ENCODE measurements at places on chromosomes 2 and 18.

GRCh38 chr2:172461591-172462372 is 34.4 kb downstream of the ITGA6 start:
- peak; percentile 52 for DNase-seq

GRCh38 chr2:224393157-224393872 is 8.6 kb downstream of the FAM124B start:
- DNase-seq: no peak

GRCh38 chr2:4895371-4895770 is 796.8 kb upstream of the SOX11 start:
- DNase-seq: no peak

DNA sequence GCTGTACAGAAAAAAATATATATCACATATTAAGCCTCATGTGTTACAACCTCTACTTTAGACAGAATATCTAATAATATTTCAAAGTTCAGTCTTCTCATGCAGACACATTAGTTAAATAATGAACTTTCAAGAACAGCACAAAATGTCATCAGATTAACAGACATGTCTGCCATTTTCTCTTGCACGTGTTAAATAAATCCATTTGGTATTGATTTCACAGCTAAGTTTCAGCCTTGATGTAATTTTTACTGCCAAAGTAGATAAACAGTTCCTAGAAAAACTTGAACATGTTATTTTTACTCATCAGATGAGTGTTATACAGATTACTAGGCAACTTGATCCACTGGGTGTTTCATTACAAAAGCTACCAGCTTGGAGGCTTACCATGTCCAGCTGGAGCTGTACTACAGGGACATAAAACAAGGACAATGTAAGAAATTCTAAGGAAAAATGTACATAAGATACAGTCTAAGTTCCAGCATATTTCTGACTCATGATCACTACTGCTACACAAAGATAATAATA is 290.7 kb upstream of the DDX18 start:
- no peak for DNase-seq

DNA sequence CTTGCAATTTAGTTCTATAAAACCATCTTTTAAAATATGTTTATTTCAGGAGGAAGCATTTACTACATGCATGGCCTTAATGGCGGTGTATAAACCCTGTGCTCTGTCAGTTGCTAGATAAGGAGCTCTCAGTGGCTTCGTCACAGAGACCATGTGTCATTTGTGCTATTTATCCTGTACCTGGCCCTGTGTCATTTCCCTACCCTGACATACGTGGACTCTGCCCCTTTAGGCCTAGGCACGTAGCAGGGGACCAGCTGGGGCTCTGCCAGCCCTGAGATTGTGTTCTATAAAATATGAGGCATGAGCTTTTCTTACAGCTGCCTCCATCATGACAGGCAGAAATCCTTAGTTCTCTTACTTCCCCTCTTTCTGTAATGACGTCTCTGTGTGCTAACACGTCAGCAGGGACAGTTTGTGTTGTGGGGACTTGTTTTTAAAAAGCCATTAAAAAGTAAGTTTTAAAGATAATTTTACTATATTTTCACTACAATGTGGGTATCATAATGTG is 88.0 kb downstream of the ITGB1BP1 start:
- no peak for DNase-seq

- DNase-seq: no peak
These were observed 332.4 kb upstream of the MYT1L start for GRCh38 chr2:2663401-2664036.

DNA sequence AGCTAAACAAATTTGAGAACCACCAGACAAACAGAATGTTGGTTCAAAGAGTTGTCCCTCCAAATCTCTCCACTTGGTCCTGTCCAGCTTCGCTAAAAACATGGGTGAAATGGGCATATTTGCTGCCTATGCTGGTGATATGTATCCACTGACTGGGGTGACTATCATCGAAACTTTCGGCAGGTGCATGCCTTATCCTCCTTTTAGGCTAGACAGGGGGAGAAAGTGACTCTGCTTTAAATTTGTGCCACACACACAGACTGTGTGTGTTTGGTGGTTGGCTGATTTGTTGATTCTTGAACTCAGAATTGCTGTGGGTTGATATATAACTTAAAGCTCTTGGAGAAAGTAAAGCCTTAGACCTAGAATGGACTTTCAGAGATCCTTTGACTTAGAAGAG is 324.1 kb upstream of the NT5C1B start:
- no peak for DNase-seq

GRCh38 chr2:134338208-134338607 is 84.3 kb downstream of the MGAT5 start:
- DNase-seq: no peak

DNA sequence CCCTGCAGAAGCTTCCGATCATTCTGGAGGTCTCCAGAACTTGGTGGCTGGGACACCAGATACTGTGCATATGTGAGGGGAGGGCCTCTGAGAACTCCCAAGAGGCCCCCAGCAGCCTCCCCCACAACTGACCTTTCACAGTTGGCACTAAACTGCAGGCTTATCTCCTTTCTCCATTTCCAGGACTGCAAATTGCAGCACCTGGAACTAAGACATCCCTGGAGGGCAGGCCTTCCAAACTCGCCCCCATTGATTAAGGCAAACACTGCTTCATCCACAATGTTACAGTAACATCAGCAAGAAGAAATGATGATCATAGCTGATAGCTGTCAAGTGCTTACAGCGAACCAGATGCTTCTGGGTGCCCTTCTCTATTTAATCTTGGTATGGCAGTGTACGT is 67.9 kb downstream of the TGOLN2 start:
- DNase-seq: no peak

DNA sequence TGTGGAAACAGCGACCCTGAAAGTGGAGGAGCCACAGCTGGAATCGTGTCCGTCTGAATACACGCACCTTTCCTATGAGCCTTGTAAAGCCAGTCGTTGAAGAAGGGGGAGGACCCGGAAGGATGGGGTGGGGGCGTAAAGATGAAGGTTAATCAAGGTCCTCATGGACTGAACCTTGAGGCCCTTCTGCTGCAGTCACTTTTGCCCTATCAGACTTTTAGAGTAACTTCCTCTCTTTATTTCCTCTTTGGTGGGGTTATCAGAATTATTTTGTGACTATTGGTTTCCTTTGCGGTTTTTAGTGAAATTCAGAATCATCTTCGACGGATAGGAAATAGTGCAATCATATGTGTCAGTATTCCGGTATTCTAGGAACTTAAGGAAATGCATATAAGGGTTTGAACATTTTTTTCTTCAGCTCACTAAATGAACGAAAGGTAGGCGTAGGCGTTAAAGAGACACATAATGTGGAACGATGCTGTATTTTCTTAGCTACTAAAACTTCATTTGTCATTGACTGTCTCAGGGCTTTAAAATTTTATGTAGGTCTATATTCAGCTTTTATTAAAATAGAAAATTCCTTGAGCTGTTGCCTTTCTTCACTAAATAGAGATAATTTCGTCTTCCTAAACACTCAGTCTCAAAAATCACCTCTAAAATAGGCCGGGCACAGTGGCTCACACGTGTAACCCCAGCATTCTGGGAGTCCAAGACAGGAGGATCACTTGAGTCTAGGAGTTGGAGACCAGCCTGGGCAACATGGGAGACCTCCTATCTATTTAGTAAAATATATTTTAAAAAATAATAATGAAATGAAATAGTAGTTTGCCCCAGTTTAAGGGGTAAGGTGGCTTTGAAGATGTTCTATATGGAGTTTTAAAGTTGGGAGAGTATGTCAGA is 1.4 kb upstream of the YES1 start:
- DNase-seq: peak; percentile 40

GRCh38 chr2:231634412-231634811 is 41.7 kb downstream of the TEX44 start:
- no peak for DNase-seq

DNA sequence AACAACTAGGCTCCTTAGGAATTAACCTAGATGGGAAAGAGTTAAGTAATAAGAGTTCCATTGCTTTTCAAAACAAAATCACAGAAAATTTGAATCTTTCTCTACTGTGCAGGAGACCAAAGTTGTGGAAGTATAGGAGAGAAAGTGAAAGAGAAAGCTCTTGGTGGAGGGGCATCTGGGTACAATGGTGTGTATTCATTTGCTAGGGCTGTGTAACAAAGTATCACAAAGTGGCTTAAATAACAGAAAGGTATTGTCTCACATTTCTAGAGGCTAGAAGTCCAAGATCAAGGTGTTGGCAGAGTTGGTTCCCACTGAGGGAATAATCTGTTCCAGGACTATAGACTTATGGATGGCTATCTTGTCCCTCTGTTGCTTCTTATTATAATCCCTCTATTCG is 50.5 kb upstream of the GORASP2 start:
- no peak for DNase-seq

All from activated naive CD8-positive, alpha-beta T cell treated with anti-CD3 and anti-CD28 coated beads, Interleukin-2, amount 50 U/mL, for 16 hours (primary cell).